NCI-H1436 treated with DMSO at 0.1 percent for 48 hours (cell line): ENCODE measurements at places on chromosomes 3 and 15.

DNA sequence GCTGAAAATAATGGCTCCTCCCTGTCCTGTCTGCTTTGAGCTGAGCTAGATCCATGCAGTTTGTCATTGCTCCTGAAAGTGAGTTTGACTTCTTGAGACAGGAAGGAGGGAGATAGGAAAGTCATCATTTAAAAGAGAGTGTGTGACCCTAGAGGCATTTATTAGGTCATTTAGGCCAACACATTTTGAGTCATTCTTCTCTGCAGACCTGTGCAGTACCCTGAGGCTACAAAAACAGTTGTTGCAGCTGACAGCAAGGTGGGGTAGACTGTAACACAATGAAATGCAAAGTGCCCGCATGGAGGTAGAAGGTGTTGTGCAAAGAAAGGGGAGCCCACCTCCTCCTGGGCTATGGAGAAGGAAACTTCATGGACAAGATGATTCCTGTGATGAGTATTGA is 102.8 kb upstream of the PFN2 start:
- DNase-seq = no peak

DNA sequence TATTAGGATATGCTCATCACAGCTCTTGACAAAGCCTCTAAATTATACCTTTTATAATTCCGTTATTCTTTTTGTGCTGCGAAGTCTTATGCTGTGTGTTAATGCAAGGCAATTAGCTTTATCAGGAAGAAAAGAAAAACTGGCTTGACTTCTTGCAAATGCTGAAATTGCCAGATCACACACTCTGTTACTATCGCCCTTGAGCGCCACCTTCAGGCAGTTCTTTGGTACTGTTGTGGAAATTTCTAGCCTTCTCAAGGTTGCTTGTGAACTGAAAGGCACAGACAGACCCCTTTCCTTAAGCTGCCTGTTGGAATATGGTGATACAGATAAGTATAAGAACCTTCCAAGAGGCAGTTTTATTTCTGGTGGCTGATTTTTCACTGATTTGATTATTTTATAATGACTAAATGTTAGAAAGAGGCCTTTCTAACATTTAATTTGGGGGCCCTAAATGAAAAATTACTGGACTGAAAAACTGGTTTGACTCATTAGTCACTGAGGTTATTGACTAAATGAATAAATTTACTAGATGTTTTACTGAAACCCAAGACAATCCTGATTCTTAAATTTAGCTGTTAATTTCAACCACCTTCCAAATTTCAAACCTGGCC is 126.2 kb upstream of the RASGRP1 start:
- peak; percentile 54 for DNase-seq

DNA sequence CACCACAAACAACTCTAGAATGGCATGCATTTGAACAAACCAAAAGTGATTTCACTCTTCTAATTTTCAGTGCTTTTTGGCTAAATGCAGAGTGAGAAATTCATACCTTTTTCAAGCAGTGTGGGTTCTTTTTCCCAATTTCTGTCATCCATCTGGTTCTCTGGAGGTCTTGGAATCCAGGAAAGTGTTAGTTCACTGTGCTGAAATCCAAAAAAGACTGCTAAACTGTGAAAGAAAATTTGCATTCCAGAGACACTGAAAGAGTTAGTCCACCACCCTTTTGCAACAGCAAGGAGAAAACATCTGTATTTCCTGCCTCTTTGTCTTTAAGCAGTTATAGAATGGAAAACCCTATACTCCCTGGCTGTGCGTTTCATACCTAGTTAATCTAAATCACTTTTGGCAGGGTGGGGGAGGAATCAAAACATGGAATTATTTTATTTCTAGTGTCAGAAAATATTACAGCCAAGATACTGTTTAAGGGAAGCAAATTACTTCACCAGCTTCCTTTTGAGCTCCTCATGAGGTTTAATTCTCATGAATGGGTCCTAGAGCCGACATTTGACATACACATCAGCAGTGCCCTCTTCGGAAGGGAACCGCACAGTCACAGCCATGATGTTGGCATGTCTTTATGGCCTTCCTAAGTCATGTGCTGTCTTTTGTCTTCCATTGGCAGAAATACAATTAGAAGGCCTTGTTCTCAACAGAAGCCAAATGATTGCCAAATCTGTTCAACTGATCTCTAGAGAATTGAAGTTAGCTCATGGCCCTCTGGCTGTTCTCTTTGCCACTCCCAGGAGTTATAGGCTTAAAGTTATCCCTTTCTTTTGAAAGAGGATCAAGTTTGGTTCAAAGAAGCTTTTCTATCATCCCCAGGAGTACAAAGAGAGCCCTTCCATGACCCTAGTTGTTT is 317.7 kb upstream of the TPRG1 start:
- DNase-seq = no peak

DNA sequence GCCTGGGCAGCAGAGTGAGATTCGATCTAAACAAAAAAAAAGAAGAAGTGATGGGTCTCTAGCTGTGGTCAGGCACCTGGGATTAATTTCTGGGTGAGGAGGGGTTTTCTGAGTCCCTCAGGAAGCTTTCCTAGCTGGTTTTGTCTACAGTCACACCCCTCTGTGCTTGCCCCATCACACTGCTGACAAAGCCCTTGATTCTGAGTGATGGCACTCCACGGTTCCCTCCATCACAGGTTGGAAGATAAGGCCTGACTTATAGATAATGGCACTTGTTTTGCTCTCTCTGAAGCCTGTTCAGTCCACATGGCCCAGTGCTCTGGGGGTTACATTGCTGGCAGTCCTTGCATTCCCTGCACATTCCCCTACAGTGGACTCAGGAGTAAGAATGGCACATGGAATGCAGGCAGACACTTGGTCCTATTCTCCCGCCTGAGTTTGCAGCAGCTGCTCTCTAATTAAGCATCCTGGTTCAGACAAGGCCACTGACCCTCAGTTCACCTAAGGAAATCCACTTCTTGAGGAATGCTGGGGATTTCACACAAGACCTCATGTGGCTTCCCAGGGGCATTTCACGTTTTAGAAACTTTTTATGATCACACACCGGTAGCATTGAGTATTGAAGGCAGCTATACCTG is 81.0 kb upstream of the NMNAT3 start:
- no peak for DNase-seq

GRCh38 chr3:190084983-190085382 is 35.7 kb downstream of the P3H2 start:
- DNase-seq = no peak

DNA sequence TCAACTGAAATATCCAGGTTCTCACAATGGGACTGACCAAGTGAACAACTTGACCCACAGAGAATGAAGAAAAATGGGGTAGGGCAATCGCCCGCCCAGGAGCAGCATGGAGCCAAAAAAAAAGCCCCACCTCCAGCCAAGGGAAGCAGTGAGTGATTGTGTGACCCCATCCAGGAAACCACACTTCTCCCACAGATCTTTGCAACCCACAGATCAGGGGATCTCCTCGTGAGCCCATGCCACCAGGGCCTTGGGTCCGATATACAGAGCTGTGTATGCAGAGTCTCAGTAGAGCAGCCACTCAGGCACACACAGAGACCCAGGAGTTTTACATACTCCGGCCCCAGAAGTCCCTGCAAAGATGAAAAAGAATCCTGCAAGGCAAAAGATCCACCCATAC is 35.7 kb downstream of the PYGO1 start:
- no peak for DNase-seq

DNA sequence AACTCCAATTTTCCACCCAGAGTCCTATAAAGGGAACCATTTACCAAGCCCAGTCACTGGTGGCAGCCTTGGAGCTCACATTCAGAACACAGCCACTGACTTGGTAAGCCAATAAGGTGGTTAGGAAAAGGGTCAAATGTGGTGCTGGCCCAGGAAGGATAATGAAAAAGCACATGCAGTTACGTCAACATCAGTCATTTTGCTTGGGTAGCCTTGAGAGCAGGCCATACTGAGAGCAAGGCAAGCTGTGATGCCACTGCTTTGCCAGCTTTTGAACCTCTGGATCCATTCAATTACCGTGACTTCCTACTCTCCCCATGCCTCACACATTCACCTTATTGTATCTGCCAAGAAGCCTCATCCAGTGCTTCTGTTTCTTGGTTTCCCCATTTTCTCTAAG is 253.6 kb downstream of the OPA1 start:
- DNase-seq = no peak

GRCh38 chr3:141391298-141391990 is 23.1 kb downstream of the ZBTB38 start:
- no peak for DNase-seq

DNA sequence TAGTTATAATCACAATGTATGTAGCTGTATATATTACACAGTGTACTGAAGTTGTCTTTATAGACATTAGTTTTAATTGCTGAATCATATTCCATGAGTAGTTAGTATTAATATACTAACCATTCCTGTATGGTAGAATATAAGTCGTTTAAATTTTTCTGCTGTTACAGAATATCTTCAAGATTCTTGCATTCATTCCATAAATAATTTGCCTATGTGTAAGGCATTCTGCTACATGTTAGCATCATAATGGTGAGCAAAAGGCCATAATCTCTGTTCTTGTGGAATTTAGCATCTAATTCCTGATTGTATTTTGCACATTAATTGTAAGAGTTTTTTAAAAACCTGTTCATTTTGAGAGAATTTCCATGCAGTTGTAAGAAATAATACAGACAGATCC is 14.1 kb downstream of the GYG1 start:
- no peak for DNase-seq

DNA sequence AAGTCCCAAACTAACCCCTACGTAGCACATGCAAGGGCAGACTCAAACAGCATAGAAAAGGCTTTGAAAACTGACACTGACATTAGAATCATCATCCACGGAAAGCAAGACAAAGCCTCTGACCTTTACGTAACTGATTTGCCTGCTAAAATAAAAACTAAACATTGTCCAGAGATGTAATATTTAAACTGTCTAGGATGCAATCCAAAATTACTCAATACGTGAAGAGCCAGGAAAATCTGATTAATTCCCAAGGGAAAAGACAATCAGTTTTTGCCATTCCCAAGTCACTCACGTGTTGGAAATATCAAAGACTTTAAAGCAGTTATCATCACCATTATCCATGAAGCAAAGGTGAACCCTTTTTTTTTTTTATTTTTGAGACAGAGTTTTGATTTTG is 13.3 kb upstream of the IQCF1 start:
- no peak for DNase-seq

GRCh38 chr15:59298225-59298853 is 74.3 kb downstream of the MYO1E start:
- no peak for DNase-seq

GRCh38 chr3:126606001-126606400 is 47.3 kb upstream of the C3orf22 start:
- no peak for DNase-seq

DNA sequence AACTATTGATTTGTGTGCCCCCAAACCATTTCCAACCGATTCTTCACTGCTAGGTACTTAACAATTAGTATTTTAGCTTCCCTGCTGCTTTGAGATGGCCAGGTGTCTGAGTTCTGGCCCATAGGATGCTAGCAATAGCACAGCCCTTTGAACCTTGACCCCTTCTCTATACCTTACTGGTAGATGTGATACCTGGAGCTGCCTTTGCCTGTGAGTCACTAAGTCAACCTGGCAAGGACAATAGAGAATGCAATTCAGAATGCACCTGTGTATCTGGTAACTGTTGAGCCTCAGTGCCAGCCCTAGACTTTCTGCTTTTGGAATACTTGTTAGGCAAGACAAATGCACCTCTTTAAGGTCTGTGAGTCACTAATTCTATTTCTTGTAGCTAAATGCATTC is 467.4 kb downstream of the GRM7 start:
- no peak for DNase-seq

DNA sequence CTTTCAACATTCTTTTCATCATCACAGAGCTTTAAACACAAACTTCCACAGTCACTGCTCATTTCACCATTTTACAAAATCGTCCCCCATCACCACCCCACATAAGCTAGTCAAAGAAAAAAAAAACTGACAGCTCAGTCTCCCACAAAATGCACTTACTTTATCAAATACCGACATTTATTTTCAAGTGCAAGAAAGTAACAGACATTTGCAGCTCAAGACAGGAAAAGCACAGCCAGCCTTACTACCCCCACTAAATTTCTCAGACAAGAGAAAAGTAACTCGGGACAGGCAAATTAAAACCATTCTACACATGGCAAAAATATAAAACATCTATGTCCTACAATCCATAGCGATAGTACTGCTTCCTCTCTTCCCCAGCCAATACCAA is 402.4 kb downstream of the SHQ1 start:
- DNase-seq = no peak

GRCh38 chr15:76840830-76841460 is 64.2 kb downstream of the SCAPER start:
- no peak for DNase-seq
